Bronchial epithelial cell (primary cell): ENCODE measurements at places on chromosomes 6 and 20.

DNA sequence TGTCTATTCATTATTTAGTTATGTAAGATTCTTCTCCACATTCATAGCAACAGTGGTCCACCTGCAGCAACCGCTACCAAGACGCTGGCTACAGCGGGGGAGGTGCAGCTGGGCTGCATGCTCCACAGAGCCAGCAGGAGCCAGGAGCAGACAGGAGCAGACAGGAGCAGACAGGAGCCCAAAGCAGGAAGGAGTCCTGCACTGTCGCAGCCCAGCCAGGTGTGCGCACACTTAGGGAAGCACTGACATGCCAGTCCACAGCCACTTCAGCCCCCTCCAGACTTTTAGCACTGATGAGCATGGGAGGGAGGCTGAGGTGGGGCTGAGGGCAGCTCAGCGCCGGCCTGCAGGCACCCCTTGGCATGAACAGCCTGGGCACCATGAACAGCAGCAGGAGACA, 19.6 kb downstream of the KIF16B start:
- DNase-seq: no peak

DNA sequence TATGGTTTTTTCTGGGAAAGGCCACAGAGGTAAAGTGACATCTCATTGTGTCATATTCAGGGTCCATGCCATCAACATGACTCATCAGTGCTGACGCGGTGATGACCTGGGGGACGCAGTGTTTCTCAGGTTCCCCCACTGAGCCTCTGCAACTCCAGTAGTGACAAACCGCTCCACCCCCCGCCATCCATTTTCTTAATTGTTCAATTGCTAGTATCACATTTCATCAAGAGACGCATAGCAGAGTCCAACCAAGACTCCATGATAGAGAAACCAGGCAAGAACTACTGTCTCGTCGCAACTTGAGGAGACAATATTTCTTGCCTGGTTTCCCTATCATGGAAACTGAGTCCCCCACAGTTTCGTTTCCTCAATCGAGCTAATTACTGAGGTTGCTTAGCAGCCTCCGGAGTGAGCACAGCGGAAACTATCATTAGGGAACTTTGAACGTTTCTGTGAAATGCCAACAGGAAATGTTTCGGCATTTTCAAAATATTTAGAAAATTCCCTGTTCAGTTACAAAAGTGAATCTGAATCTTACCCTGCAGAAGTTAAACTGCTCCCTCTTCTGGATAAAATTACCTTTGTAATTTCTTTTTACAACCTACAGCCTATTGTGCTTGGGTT, 12.2 kb upstream of the SERPINB1 start:
- peak; percentile 73 for DNase-seq

DNA sequence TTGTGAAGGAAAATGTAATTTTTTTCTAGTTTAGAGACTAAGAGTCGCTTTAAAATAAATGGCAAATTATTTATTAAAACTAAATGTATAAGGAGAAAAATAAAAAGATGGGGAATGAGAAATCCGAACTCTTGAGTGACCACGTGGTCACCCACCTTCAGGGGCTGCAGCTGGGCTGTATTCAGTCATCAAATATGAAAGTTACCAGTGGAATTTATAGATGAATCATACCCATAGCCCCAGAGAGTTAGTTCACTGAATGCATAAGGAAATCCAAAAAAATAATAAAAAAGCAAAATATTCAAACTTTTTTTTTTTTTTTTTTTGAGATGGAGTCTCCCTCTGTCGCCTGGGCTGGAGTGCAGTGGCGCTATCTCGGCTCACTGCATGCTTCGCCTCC, 947.7 kb upstream of the ADGRB3 start:
- no peak for DNase-seq

DNA sequence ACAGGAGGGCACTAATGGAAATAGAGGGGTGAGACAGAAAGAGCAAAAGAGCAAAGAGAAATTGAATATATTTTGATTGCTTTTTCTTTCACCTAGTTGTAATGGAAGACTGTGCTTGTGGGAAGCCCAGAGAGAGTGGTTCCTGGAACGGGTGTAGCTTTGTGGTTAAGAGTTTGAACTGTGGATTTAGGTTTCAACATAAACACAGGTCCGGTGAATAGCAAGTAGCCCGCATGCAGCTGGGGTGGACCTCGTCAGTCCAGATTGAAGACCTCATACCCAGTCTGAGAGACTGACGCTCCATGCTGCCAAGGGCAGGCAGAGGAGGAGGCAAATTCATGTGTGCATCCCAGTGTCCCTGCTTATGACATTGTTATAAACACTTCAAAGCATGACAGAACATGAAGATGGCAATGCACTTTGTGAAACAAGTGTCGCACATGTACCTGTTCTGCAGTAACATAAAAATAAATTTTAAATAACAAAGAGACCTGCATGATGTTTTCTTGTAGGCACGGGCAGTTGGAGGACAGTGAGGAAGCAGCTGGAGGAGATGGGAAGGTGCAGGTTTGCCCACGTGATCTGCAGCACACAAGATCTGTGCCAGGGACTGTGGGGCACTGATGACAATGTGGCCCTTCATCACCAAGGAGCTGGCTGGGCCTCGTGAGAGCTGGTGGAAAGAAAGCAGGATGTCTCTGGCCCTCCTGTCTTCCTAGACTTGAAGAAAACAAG, 220.5 kb upstream of the SSTR4 start:
- DNase-seq: no peak

DNA sequence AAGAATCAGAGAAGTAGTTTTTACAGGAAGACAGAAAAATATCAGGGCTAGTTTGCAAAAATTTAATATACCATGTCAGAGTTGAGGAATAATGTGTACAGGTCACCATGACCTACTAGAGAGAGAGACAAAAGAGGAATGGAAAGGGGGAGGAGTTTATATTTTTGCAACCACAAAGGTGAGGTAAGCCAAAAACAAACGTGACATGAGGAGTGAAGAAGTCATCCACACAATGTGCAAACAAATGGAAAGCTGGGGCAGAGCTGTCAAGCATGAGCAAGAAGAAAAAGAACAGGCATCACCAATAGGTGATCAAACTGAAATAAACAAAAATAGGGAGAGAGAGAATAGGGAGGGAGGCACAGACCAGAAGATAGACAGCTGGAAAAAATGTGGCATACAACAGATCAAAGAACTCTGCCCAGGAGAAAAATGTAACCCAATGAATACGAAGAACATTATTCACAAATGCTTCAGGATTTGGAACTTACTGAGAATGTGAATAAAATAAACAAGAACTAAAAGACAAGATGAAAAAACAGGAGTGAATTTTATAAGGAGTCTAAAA, 15.5 kb downstream of the RARS2 start:
- DNase-seq: peak; percentile 65

GRCh38 chr6:11290027-11290426, 57.6 kb upstream of the NEDD9 start:
- DNase-seq: no peak

DNA sequence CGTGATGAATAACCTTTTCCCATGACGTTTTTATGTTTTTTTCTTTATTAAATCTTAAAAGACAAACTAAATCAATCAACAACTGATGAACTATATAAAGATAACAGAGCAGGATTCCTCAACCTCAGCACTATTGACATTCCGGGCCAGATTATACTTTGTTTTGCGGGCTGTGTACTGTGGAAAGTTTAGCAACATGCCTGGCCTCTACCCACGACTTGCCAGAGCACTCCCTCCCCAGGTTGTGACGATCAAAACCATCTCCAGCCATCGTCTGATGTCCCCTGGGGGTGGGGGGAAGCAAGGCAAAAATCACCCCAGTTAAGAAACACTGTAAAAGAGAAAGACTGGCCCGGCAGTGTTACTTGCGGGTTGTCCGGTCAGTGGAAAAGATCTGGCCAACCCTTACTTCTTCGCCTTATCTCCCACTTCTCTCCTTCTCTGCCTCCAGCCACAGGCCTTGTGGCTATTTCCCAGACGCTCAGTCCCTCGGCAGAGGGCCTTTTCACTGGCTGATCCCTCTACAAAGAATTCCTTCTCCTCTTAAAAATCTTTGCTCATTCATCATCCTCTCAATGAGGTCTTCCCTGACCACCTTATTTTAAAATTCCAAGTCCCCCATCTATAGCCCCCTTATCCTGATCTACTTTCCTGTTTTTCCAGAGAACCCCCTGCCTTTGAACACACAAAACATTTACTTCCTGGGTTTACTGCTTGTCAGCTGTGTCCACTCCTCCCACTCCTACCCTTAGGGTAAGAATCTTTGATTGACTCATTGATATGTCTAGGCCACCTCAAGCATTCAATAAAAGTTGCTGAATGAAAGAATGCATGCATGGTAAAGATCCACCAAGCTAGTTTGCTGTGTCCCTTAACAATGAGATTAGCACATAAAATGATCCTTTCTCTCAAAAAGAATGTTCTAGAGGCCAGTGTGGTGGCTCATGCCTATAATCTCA, 14.7 kb upstream of the RAB22A start:
- DNase-seq: peak; percentile 64

DNA sequence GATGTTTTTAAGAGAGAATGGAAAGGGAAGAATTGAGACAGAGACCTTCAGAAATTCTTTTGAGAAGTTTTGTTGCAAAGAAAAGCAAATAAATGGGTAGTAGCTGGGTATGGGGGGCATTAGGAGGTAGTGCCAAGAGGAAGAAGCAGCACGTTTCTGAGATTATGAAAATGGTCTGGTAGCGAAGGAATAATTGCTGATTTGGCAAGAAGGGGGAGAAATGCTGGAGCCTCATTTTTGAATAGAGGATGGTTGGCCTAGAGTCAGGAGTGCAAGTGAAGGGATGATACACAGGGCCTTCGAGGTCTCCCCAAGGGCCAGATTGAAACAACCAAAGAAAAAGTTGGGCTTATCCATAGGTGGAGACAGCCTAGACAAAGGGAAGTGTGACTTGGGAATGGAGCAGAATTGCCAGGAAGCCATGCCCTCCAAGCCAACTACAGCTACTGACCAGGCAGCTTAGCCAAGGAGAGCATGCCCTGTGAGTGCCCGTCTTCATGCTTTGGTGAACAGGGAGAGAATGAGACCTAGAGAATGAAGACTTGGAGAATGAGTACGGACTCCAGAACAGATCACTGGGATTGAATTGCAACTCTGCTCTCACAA, 14.2 kb upstream of the TBC1D7 start:
- no peak for DNase-seq

GRCh38 chr6:142845624-142846458, 99.1 kb downstream of the HIVEP2 start:
- DNase-seq: no peak

DNA sequence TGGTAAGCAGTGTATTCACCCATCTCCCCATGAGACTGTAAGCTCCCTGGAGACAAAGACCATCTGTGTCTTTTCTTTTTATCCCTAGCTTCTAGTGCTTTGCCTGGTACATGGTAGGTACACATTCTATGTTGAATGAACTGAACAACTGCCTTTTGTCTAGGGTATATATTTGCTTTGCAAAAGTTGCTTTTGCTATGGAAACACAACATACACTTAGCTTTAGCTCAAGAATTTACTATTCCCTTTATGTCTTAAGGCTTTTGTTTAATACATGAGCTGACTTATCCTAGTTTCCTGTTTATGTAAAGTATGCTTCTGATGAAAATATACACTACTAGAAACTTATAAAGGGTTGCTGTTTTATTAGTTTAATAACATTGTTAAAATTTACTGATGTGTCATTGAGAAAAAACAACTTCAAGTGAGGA, 198.2 kb downstream of the PRL start:
- DNase-seq: no peak

GRCh38 chr6:85798931-85799652, 156.4 kb upstream of the SYNCRIP start:
- DNase-seq: peak; percentile 69

GRCh38 chr6:170201361-170201760, 89.5 kb downstream of the DLL1 start:
- DNase-seq: no peak

DNA sequence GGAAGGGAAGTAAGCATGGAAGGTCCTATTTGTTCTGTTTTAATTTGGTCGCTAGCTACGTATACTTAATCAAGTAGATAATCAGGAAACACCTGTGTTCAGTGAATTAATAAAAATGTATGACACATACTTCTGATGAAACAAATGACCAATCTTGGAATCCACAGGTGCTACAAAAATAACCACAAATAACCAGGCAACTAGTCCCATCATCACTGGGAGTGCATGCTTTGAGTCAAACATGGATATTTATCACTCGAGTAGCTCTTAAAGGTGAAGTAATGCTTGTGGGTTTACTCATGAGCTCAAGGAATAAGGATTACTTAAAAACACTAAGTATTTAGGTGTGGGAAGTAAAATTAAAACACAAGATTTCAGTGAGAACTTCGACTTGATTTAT, 285.6 kb upstream of the ID4 start:
- peak; percentile 74 for DNase-seq

DNA sequence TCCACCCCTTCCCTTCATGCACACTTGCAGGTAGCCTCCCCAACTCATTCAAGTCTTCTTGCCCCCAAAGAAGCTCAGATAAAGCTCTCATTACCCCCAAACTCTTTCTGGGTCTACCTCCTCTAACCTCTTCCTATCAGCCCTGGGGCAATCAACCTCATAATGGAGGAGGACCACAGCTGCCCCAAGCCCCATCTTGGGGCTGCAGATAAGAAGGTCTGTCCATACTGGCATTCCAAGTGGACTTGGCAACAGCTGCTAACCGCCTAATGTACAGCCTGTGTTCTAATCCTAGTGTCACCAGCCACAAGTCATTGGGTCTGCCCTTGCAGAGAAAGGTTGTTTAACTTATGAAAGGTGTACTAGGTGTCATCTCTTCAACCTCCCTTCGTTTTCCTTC, 107.4 kb upstream of the ADGRF1 start:
- no peak for DNase-seq

DNA sequence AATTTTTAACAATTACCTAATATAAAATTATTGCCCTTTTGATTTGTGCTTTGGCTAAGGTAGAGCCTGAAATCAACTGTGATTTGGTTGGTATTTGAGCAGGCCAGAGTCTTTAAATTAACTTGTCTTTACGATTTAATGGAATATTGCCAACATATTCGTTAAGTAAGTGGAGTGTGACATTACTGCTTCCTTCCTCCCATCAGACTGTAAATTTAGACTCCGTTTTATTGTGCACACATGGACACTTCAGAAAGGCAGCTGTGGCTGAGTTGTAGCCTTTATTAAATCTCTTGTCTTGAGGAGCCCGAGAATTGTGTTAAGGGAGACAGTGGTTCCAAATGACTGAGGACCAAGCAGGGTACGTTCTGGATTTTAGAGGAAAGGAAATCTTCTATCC, 57.4 kb downstream of the CAP2 start:
- no peak for DNase-seq

- no peak for DNase-seq
Measured at GRCh38 chr6:313917-314316, 21.6 kb downstream of the DUSP22 start.

GRCh38 chr6:161273274-161273751, 548 bp downstream of the AGPAT4 start:
- peak; percentile 12 for DNase-seq
